Left cardiac atrium (tissue), 4 donors: ENCODE measurements at places on chromosomes 2 and 18.

DNA sequence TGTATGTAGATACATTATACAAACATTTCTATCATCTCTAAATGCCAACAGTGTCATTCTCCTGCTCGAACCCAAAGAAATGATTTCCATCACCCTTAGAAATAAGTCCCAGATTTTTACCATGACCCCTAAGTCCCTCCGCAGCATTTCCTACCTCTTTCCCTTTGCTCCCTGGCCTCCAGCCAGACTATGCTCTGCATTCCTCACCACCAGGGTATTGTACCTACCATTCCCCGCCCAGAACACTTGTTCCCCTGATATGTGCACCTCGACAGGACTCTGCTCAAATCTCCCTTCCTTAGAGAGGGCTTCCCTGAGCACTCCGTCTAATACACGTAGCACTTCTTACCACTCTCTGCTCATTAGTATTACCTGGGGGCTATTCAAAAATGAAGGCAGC is 630.2 kb downstream of the ARHGAP15 start:
- DNase-seq, result no peak

- no peak for DNase-seq
These were observed 26.7 kb downstream of the PTPN2 start for GRCh38 chr18:12857215-12857905.

- peak; percentile 79 for DNase-seq
These were observed 22.3 kb downstream of the KLF7 start for GRCh38 chr2:207143215-207144172.

GRCh38 chr2:19738707-19739106 is 163.1 kb downstream of the TTC32 start:
- DNase-seq, result peak; percentile 61

DNA sequence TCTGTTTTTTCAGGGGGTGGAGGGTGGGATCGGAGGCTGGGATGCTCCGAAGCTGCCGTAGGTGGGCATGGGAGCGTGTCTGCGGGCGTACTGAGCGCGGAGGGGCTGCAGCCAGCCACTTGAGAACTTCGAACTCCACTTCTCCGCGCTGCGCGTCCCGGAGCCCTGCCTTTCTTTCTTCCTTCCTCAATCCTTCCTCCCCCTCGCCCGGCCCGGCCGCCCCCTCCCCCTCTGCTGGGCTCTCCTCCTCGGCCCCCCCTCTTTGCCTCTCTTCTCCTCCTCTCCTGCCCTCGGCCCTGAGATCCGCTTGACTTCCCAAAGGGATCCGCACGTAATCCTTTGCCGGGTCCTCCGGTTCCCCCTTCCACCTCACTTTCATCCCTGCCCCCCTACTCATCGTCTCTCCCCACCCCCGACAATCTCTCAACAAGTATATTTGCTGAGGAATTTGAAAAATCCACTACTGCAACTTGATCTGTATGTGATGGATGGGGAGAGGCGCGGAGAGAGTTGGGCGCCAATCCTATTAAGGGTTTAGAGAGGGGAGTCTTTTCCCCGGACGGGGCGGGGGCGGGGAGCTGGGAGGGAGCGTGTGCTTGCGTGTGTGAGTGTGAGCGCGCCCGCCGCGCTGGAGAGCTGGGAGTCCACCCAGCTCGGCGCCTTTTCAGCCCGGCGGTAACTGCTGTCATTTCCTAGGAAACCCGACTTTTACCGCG is 1.1 kb downstream of the GLI2 start:
- peak; percentile 73 for DNase-seq

DNA sequence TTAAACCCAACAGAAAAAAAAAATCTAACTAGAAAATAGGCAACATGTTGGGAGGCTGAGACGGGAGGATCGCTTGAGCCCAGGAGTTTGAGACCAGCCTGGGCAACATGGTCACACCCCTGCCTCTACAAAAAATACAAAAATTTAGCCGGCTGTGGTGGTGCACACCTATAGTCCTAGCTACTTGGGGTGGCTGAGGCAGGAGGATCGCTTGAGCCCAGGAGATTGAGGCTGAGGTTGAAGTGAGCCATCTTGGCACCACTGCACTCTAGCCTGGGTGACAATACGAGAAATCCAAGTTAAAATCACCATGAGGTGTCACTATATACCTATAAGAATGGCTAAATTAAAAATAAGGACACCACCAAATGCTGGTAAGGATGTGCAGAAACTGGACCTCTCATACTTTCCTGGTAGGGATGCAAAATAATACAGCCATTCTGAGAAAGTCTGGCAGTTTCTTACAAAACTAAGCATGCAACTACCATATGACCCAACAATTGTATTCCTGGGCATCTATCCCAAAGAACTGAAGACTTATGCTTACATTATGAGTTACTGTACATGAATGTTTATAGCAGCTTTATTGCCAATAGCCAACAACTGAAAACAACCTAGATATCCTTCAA is 2.2 kb downstream of the SEPTIN10 start:
- no peak for DNase-seq

- DNase-seq, result no peak
These were observed 6.6 kb upstream of the BAZ2B start for GRCh38 chr2:159622966-159623365.

DNA sequence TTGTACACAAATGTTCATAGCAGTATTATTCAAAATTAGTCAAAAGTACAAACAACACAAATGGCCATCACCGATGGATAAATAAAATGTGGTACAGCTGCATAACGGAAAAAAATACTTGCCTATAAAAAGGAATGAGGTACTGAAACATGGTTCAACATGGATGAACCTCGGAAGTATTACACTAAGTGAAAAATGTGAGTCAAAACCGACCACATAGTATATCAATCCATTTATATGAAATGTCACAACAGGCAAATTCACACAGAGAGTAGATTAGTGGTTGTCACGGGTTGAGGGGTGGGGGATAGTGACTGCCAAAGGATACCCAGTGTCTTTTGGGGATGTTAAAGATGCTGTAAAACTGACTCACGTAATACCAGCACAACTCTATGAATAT is 3.5 kb downstream of the SS18 start:
- DNase-seq, result no peak

DNA sequence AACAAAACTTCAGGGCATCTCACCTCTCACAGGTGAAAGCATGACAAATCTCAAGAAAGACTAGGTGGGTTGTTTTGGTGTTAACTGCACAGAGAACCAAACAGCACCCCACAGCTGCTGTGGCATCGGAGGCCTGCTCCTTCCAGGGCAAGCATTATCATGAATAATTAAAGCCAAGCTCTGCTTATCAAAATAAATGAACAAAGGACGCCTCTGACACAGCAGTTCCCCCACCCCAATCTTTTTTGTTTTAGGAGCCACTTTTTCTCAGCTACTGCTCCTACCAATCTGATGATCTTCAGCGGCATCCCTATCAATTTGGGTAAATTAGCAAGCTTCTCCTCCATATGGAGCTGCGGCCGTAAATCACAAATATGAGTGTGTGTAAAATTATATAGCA is 58.6 kb downstream of the KLF7 start:
- no peak for DNase-seq
